AG20443 (cell line): ENCODE measurements at places on chromosomes 1 and 21.

DNA sequence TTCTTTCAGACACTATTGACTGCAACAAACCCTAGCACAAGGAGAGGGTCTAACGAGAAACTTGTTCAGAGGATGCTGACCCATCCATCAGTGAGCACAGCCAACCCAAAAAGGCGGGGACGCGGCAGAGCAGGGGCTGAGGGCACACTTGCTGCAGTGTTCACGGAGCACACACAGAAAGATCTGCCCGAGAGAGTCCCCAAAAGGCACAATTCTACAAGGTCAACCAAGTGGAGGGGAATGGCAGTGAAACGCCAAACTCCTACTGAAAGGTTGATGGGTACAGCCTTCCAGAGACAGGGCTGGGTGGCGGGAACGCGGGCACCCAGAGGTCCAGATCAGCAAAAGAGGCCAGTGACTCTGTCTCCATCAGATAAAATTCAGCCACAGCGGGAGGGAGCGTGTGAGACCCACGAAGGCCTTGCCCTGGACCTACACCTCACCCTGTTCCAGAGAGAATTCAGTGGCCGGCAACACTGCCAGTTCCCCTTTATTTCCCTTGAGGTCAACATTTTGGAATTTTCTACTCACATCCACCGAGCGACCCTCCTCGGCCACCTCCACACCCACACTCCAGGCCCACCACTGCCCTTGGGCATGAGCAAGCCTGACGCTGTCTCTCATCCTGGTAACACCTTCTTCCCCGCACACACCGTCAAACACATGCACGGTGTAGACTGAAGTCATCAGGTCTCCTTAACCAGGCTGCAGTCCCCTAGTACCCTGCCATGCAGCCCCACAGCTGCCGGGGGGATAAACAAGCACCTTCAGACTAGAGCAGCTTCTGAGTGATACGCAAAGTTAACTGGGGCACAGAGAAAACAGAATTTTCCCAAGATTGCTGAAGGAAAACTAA is 5.5 kb downstream of the GNG4 start:
- DNase-seq = no peak

- DNase-seq = no peak
Measured at GRCh38 chr1:4166713-4167112, 266.6 kb upstream of the C1orf174 start.

DNA sequence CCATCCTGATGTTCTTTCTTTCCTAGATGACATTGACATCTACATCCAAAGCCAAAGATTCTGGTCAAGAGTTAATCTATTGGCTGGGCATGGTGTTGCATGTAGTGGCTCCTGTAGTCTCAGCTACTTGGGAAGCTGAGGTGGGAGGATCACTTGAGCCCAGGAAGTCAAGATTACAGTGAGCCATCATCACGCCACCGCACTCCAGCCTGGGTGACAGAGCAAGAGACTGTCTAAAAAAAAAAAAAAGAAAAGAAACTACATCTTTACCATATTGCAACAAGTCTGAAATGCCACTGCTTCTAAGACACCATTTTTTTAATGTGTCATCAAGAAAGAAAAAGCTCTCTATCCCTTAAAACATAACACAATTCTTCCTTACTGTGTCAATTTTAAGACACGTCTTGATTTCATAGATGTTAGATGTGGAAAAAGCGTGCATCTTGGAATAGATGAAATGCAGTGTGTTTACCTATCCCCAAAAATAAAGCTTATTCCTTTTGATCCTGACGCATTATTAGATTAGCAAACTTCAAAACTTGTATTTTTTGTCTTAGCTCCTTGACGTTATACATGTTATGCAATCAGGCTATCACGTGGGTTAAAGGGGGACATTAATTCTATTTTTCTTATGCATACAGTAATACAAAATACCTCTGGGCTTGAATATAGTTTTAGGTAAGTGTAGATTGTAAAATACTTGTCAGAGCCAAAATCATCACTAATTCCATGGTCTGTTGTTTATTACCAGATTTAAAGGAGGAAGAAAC is 46.3 kb downstream of the ELAPOR1 start:
- DNase-seq = no peak

DNA sequence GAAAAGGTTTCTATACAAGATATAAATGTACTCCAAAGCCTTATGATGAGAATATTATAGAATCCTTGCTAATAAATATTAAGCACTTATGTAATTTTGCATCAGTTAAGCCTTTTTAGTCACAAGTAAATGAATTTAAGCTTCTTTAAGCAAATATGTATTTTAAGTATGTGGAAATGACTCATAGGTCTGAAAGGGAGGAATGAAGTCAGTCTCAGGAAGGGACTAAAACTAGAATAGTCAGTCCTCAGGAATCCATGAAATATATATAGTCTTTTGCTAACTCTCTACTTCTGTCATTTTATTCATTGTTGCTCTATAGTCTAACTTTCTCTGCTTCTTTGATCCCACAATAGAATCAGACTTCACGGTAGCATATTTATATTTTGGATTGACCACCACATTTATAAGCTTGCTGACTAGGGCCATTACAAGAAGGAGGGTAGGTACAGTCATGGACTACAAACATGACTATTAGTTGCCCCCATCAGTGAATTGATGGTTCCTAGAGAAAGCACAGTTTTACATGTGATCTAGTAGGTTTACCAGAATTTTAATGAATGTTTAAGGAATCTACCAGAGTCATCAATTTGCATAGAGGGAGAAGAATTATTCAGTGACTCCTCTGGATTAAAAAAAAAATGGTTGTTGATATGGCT is 20.2 kb upstream of the RABGGTB start:
- DNase-seq = peak; percentile 63

- no peak for DNase-seq
Measured at GRCh38 chr1:22413799-22414198, 37.9 kb upstream of the ZBTB40 start.

GRCh38 chr1:104121271-104121670 is 371.6 kb downstream of the AMY1C start:
- no peak for DNase-seq

GRCh38 chr1:180969434-180969833 is 53.2 kb downstream of the STX6 start:
- no peak for DNase-seq

DNA sequence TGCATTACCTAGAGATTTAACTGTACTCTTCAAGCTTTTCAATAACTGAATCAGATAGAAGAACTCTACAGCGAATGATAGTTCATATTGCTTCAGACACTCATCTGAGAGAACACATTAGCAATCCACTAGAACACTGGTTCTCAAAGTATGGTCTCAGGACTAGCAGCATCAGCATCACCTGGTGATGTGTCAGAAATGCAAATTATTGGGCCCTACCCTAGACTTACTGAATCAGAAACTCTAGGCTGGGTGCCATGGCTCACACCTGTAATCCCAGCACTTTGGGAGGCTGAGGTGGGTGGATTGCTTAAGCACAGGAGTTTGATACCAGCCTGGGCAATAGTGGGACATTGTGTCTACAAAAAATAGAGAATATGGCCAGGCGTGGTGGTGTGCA is 24.9 kb upstream of the GLIS1 start:
- DNase-seq = no peak

DNA sequence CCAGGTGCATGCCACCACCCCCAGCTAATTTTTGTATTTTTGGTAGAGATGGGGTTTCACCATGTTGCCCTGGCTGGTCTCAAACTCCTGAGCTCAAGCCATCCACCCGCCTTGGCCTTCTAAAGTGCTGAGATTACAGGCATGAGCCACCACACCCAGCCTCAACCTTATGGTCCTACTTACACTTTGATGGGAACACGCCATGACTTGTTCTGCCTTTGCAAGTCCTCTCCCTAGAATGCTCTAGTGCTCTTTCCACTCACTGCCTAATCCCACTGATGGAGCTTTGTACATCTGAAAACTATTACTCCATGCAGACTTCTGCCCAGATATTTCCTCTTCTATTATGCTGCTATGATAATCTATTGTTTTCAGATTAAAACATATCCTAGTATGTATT is 174.3 kb downstream of the DAB1 start:
- no peak for DNase-seq

DNA sequence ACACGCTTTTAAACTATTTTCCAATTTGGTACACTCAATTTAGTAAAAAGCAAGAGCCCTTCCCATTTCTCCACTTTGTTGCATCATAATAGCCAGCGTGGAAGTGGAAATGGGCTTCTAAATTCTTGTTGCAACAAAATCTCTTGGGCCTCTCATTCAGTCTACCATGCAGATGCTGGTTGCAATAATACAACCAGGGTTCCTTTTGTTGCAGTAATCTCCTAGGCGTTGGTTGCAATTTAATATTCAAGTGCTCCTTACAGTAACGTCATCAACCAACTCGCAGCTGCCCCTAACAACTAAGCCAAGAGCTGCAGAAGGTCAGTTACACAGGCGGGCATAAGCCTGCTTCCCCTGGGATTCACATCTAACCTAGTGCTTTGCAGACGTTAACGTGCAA is 2.7 kb upstream of the HDGF start:
- DNase-seq = no peak

DNA sequence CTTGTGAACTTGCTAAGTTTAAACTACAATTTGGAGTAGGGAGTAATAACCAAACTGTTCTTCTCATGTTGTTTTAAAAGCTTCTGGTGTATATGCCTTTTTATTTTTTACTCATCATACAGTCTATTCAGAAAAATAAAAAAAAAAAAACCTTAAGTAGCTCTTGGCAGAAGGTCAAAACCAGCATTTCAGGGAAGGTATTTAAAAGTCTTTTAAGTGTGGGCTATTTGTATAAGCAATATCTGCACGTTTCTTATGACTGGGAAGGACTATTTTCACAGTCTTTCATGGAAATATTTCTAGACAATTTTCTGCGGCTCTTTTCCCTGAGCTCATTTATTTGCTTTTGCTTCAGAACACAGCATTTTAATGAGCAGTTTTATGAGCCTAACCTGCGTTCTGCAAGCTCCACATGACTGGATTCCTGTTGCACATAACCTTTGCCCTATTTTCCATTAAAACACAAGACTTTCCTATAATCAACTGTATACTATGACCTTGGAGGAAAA is 60.9 kb upstream of the C1orf105 start:
- no peak for DNase-seq

- DNase-seq = peak; percentile 24
Measured at GRCh38 chr1:175198332-175198731, 5.8 kb upstream of the KIAA0040 start.

DNA sequence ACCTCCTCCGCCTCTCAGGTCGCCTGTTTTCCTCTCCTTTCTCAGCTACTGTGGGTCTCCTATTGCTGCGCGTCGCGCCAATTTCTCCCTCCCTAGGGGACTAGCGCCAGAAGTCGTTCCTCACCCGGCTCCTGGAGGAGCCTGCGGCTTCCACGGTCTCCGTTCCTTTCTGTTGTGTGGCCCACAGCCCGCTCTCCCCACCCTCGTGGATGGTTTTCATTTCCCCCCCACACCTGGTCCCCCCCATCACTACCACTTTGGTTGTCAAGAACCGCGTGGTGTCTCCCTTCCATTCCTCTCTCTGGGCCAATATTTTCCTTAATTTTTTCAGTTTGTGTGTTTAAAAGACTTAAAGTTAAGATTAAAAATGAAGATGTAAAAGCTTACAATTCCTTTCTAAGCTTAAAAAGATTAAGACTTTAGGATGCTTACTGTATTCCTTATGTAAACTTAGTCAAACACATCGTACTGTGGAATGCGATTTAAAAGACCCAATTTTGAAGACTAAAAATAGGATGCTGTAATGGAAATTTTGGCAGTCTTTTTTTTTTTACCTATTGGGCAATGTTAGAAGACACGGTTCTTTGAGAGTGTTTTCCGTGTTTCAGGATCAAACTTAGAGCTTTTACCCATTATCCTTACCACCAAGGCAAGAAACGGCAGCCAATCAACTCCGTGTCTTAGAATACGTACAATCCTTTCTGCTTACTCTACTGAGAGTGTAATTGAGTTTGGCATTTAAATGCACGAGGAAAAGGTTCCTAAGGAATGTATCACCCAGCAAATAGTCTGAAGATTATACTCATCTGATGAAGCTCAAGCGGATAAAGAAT is 773 bp downstream of the CNST start:
- peak; percentile 50 for DNase-seq

GRCh38 chr1:17690906-17691634 is 64.1 kb upstream of the ACTL8 start:
- DNase-seq = no peak

- peak; percentile 34 for DNase-seq
Measured at GRCh38 chr1:8525216-8525557, 207.3 kb downstream of the SLC45A1 start.

DNA sequence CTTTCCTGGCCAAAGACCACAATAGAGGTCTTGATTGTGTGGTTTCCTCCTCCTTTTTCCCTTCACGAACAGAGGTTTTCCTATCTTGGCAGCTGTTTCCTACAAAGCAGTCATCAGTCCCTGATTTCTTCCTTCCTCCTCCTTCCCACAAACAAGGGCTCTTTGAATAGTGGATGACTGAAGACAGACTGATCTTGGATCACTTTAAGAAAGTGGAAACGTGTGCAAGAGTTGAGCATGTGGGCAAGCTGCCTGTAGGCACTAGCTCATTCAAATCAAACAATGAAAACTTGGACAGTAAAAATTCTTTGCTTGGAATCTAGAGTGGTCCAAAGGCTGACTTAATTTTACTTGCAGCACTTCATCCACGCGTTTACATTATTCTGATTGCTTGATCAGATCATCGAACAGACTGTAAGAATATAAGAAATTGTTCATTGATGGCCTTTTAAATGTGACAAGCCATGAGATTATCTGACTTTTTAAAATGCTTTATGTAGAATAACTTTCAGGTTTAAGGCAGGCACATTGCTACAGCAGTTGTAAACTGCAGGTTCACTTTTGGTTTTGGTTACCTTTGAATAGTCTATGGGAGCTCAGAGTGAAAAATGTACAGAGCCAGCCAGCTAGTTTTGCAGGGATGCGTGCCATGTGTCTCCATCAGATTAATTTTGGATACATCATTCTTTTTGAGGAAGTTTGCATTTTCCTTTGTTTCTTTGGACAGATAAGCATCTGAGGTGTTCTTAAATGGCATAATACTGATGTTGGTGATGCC is 34.4 kb downstream of the ADGRL2 start:
- peak; percentile 8 for DNase-seq

GRCh38 chr1:214086945-214087344 is 99.2 kb downstream of the PROX1 start:
- DNase-seq = no peak

- DNase-seq = no peak
Measured at GRCh38 chr1:9590945-9591668, 2.4 kb downstream of the TMEM201 start.

GRCh38 chr1:16073490-16074119 is at the start of gene FAM131C:
Gene FAM131C, minus strand, starts transcription at chr1:16073651. Its CDS starts 209 bp downstream, at chr1:16073442.
- DNase-seq = peak; percentile 89

- no peak for DNase-seq
Measured at GRCh38 chr1:170481000-170481399, 51.0 kb upstream of the GORAB start.

GRCh38 chr1:236983818-236984217 is 20.4 kb downstream of the MT1HL1 start:
- no peak for DNase-seq

GRCh38 chr1:27367160-27367650 is 444 bp upstream of the MAP3K6 start:
- no peak for DNase-seq

- no peak for DNase-seq
Measured at GRCh38 chr1:154747740-154748404, 122.2 kb downstream of the KCNN3 start.

- no peak for DNase-seq
Measured at GRCh38 chr1:206557636-206558473, 50.5 kb downstream of the RASSF5 start.
